D341Med (cell line): ENCODE measurements at places on chromosomes 4 and X.

- no peak for DNase-seq
These were observed 22.0 kb downstream of the CXCL8 start for GRCh38 chr4:73762409-73762808.

- peak; percentile 65 for DNase-seq
These were observed 875 bp downstream of the LAP3 start for GRCh38 chr4:17577665-17578481.

- DNase-seq = no peak
These were observed 38.3 kb downstream of the NDNF start for GRCh38 chr4:121034017-121034416.

GRCh38 chr4:64516176-64516575 lies 106.9 kb upstream of the TECRL start:
- DNase-seq = no peak

GRCh38 chr4:6349896-6350603 lies 80.4 kb downstream of the WFS1 start:
- DNase-seq = no peak

DNA sequence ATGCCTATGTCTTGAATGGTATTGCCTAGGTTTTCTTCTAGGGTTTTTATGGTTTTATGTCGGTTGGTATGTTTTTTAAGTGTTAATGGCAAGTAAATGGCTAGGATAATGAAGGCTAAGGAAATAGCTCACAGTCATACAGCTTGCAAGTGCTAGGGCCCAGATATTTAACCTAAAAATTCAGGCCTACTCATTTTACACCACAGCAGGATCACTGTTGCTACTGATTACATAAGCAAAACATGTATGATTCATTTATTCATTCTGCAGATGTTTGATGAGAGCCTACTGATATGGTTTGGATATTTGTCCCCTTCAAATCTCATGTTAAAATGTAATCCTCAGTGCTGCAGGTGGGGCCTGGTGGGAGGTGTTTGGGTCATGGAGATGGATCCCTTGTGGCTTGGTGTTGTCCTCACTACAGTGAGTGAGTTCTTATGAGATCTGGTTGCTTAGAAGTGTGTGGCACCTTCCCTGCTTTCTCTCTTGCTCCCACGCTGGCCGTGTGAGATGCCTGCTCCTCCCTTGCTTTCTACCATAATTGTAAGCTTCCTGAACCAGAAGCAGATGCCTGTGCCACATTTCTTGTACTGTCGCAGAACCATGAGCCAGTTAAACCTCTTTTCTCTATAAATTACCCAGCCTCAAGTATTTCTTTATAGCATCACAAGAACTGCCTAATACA lies 175.5 kb downstream of the MAPK10 start:
- DNase-seq = no peak

GRCh38 chrX:106874075-106874474 lies 29.1 kb downstream of the RIPPLY1 start:
- no peak for DNase-seq

DNA sequence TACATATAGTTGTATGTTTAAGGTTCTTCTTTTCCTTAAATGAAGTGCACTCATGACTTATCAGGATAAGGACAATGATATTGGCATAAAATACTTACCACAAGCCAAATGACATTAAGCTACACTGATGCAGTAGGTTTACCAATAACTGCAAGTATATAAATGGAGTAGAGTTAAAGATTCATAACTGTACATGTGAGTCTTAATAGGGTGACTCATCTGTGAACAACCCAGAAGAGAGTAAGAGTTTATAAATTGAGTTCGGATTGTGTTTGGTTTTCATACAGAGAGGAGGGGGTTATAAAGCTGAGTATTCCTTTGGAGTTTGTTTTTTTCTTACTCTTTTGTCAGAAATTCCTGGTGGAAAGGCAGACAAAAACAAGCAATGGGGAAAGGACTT lies 144.8 kb downstream of the TLL1 start:
- DNase-seq = no peak

DNA sequence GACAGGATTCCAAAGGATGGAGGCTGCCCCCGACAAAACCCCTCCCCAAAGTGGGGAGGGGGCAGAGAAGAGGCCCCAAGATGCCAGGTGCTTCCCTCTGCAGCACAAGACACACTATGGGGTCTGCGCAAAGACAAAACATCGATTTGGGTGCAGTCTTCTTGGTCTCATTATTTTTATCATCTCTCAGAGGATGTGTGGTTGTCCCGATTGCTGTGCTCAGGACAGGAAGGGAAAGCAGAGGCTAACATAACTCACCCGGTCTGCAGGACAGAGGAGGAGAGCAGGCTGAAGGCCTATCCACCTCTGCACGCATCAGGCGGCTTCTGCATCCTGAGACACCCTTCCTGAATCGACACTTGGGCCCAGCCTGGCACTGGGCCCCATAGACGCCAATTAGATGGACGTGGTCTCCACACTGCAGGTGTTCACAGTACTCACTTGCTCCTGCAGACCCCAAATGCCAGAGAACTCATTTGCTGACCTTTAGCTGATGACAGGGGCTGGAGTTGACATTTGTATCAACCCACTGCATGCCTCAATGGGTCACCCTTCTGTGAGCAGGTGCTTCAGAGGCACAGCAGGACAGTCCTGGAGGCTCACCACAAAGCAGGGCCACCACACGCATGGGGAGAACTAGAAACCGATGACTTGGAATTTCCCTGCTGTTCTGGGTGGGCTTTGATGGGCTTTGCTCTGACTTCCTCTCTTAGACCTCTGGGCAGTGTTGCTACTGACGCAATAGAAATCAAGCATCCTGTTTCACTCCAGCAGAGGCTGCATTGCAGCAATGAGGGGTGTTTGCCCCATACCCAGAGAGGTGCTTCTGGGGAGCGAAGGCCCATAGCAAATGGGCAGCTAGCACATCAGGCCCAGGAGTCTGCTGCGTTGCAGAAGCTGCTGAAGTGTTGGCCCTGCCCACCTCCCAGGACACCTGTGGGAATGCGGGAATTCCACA lies 96.3 kb upstream of the ENPP6 start:
- no peak for DNase-seq

DNA sequence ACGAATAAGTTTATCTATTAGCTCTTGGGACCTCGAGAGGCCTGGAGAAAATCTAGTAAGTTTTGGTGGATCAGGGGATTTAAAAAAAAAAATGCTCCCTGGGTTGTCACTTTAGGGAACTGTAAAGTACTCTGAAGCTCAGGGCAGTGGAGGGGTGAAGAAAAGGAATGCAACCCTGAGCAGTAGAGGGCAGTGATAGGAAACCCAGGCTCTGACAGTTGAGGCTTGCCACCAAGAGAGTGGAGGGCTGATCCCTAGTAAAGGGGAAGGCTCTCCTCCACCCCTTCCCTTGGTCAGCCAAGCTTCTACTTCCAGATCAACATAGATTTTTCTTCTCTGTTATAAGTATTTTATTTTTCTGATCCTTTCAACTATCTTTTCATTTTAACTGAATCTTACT lies 73.1 kb downstream of the FBXO8 start:
- no peak for DNase-seq

GRCh38 chrX:1392376-1393068 lies 609 bp upstream of the SLC25A6 start:
- DNase-seq = peak; percentile 79

- peak; percentile 73 for DNase-seq
These were observed at the start of gene HMX1 for GRCh38 chr4:8871417-8872401. HMX1 (minus strand) TSS chr4:8871839; CDS start chr4:8871614, 225 bp downstream.

- no peak for DNase-seq
These were observed 172.5 kb downstream of the PPP3CA start for GRCh38 chr4:101174679-101175345.

GRCh38 chrX:46838486-46838870 lies 1.6 kb downstream of the RP2 start:
- no peak for DNase-seq

DNA sequence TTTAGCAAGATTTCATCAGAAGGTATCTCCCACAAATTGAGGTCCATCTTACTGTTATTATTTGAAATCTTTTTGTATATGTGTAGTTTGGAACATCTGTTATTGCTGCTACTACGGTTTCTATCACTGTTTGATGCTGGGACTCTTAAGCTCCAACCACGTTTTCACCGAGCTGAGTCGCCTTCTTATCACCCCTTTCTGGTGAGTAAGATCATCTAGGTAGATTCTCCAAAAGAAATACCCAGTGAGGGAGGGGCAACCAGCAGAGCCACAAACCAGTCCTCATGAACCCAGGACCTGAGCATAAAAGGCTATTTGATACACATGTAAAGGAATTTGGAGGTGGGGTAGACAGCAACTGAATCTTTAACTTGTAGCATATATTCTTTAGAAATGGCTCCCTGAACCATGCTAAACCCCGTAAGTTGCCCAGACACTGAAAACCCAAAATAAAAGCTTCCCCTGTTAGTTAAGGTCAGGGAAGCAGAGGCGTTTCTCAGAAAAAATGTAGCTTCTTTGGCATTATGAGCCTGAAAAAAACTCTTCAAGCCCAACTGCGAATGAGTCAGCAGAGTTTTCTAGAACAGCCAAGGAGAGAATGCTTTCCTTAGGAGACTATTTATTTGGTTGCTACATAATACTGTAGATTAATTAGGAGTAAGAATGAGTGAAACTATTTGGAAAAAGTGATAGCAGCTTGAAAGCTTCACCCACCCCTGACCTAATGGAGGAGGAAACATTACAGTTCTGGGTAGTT lies 53.8 kb upstream of the ATXN3L start:
- DNase-seq = no peak

DNA sequence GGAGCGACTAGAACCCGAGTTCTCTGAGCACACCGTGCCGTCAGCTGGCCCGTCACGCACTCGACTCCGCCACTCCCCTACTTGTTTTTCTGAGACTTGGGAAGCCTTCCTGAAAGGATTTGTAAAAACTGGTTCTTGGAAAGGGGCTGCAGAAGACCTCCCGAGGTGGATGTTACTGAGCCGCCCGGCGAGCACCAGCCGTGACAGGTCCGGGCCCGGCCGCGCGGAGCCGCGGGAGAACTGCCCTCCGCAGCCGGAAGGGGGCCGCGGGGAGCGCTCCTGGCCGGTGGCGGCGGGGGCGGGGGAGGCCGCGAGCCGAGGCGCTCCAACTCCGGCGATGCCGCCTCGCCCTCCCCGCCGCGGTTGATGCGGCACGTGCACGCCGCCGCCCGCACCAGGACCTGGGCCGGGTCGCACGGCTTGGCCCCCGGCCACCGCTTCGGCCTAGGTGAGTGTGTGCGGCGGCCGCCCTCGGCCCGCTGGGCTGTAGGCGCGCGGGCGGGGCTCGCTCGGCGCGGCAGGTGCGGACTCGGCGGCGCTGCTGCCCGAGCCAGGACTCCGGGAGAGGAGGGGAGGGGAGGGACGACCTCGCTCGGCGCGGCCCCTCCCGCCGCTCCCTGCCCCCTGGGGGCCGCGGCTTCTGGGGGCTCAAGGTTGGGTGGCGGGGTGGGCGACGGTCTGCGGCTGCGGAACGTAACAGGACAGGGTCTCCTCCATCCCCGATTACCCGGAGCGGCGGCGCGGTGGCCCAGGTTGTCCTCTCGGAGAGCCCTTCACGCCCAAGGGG lies 1.7 kb downstream of the SPRY1 start:
- peak; percentile 88 for DNase-seq

GRCh38 chrX:124332481-124333424 lies at the start of gene TEX13D:
TEX13D (plus strand) TSS chrX:124332660; CDS start chrX:124332918, 258 bp downstream.
- DNase-seq = no peak

- DNase-seq = no peak
These were observed 453.6 kb downstream of the PDGFC start for GRCh38 chr4:156517956-156518355.

DNA sequence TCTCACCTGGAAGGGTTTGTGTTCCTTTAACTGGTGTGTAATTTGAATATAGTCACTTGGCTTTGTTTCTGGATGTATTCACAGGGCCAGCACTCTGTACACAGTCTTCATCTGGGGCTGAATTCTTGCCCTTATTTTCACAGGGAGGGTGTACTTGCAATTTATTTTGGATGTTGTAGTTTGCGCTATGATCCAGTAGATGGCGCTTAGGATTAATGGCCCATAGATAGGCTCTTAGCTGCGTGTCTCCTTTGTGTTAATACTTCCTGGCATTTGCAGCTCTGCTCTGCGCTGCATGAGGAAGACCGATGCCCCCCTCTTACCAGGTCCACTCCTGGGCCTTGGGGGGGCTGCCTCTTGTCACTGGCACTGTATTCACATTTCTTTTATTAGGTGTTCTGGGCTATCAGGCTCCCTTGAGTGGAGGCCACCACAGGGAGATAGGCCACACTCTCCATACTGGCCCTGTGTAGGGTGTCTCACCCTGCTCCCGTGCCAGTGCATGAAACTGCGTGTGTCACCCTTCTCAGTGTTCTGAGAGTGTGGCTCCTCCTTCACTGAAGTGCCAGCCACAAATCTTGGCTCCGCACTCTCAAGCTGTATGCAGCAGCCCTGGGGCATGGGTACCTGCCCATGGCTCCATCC lies 562.2 kb downstream of the ZIC3 start:
- peak; percentile 39 for DNase-seq

- no peak for DNase-seq
These were observed 14.5 kb upstream of the DACH2 start for GRCh38 chrX:86133761-86134160.

- peak; percentile 53 for DNase-seq
These were observed 18.5 kb upstream of the DRD5 start for GRCh38 chr4:9762823-9763475.

DNA sequence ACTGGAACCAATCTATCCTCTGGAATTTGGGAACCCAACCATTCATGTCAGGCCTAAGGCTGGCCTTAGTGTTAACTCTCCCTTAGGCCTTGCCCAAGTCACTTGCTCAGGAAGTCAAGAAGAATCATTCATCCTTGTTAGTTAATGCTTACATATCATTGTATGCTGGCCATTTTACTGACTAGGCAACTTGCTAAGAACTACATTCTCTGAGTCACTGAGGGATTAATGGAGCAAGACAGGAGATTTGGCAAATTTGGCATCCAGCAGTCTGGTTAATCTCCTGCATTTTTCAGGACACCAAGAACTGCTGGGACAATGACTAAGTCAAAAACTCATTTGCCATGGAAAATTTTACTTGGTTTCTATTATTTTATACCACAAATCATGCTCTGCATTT lies 115.8 kb upstream of the DDIT4L start:
- DNase-seq = no peak
